ENCODE measurements at places on chromosomes 3 and 15.

- no peaks in the 10 kb centered on the region for H3K4me1 ChIP-seq
- H3K27ac ChIP-seq: no peak overlapping the region
- peak; percentile 53 for DNase-seq
- no peak overlapping the region for H3K4me3 ChIP-seq
- no peaks in the 10 kb centered on the region for H3K27me3 ChIP-seq
Observed at GRCh38 chr3:24344784-24345439, 149.7 kb downstream of the THRB start.

- no peak overlapping the region for H3K27ac ChIP-seq
Observed at GRCh38 chr3:188749010-188749617, 422.7 kb upstream of the TPRG1 start.

GRCh38 chr3:58629629-58630028, 36.9 kb downstream of the FAM3D start:
- DNase-seq: no peak
- H3K4me1 ChIP-seq: peaks cover 3% of the 10 kb centered on the region
- H3K27me3 ChIP-seq: peaks cover 7% of the 10 kb centered on the region
- H3K27ac ChIP-seq: no peak overlapping the region

- no peak overlapping the region for H3K4me3 ChIP-seq
- DNase-seq: no peak
- H3K4me1 ChIP-seq: peaks cover 12% of the 10 kb centered on the region
- no peaks in the 10 kb centered on the region for H3K36me3 ChIP-seq
- peaks cover 64% of the 10 kb centered on the region for H3K27me3 ChIP-seq
Observed at GRCh38 chr3:129344540-129345220, 66.0 kb downstream of the HMCES start.

DNA sequence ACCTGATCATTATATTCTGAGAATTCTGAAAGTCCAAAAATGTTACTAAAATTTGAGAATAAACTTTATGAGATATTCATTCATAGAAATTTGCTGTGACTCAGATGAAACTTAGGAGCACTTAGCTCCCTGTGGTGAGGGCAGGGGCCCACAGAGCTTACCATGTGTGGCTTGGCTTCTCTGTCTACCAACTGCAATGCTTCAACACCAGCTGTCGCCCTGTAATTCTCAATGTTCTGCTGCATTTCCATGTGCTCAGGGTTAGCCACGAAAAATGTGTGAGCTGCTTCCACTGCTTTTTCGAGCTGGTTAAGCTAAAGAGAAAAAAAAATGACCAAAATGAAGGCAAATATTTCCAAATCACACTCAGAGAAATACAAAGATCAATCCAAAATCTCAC, 125.6 kb downstream of the P3H2 start:
- DNase-seq: peak; percentile 65
- H3K27ac ChIP-seq: no peak overlapping the region
- H3K27me3 ChIP-seq: no peaks in the 10 kb centered on the region
- H3K36me3 ChIP-seq: no peaks in the 10 kb centered on the region

DNA sequence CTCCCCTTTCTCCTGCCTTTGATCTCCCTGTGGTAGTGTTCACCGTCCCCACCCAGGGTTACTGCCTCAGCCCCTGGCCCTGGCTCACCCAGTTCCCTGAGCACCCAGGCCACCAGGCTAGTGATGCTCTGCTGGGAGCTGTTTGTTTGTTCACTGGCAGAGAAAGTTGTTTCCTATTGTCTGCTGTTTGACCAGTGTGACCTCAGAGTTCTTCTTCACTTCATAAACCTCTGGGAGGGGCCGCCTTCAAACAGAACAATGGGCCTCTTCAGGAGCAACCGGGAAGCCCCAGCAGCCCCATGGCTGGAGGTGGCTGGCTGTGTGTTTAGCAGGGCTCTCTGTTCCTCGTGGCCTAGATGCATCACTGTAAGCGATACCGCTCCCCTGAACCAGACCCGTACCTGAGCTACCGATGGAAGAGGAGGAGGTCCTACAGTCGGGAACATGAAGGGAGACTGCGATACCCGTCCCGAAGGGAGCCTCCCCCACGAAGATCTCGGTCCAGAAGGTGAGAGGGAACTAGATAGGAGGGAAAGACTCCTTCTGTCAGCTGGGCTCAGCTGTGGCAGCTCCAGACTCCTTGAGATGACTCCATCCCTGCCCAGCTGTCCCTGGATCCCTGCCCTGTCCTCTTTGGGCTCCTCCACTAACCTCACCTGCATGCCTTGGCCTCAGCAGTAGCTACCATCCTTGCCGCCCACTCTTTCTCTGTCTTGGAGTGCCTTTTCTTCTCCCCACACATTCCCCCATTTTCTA, 3.4 kb downstream of the CLK3 start:
- H3K27ac ChIP-seq: no peak overlapping the region
- DNase-seq: no peak
- H3K36me3 ChIP-seq: peaks cover 60% of the 10 kb centered on the region

- H3K4me3 ChIP-seq: no peak overlapping the region
- H3K27me3 ChIP-seq: no peaks in the 10 kb centered on the region
- no peaks in the 10 kb centered on the region for H3K4me1 ChIP-seq
- DNase-seq: no peak
Observed at GRCh38 chr3:153442386-153442785, 280.4 kb downstream of the RAP2B start.

DNA sequence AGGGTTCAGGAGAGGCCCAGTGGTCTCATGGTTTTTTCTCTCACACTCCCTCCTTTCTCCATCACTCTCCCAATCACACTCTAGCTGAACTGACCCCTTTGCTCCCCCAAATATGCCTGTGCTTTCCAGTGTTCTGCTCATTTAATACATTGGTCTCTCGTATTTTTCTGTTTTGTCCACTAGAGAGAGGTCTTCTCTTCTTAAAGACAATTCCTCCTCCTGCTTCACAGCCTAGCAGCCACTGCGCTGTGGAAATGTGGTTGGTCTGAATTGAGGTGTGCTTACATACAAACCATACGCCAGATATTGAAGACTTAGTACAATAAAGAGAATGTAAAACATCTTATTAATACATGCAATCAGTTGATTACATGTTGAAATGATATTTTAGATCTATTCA, 60.6 kb upstream of the XCR1 start:
- no peak overlapping the region for H3K4me3 ChIP-seq
- peaks cover 8% of the 10 kb centered on the region for H3K4me1 ChIP-seq
- H3K27me3 ChIP-seq: no peaks in the 10 kb centered on the region
- peak; percentile 70 for DNase-seq

GRCh38 chr15:42139596-42139995, 16.8 kb downstream of the PLA2G4F start:
- no peak overlapping the region for H3K4me3 ChIP-seq
- H3K27me3 ChIP-seq: peaks cover 70% of the 10 kb centered on the region
- no peaks in the 10 kb centered on the region for H3K36me3 ChIP-seq
- no peaks in the 10 kb centered on the region for H3K4me1 ChIP-seq

GRCh38 chr3:131282379-131282778, 99.2 kb upstream of the NUDT16 start:
- no peaks in the 10 kb centered on the region for H3K27me3 ChIP-seq
- H3K27ac ChIP-seq: no peak overlapping the region
- no peak overlapping the region for H3K4me3 ChIP-seq
- H3K36me3 ChIP-seq: no peaks in the 10 kb centered on the region
- H3K4me1 ChIP-seq: peaks cover 3% of the 10 kb centered on the region

Data from mesenchymal stem cell (in vitro differentiated cells and primary cell).